NCI-H1436 treated with DMSO at 0.1 percent for 48 hours (cell line): ENCODE measurements at places on chromosomes 3 and 15.

DNA sequence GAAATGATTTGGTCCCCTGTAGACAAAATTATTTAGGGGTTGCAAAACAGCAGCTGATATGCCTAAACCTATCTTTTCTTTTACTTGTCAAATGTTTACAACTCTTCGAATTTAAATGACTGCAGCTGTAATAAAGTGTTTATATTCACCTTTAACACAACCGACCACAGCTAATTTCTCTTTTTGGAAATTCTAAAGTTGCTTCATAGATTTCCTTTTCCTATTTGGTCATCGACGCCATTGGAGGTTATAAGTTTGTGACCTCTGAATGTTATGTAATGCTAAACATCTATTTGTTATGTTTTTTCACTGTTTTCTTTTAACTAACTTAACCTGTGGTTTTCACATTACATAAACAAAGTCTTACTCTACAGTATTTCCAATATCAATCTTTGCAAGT, 1094.9 kb upstream of the EPHA6 start:
- no peak for DNase-seq

- no peak for DNase-seq
These were observed 350.4 kb upstream of the SEMA6D start for GRCh38 chr15:47366884-47367283.

GRCh38 chr3:134904776-134905646, 110.0 kb downstream of the EPHB1 start:
- no peak for DNase-seq

GRCh38 chr15:89814112-89814742, 425 bp downstream of the ANPEP start:
- no peak for DNase-seq

- no peak for DNase-seq
These were observed 69.2 kb downstream of the MEIS2 start for GRCh38 chr15:37031198-37031597.

DNA sequence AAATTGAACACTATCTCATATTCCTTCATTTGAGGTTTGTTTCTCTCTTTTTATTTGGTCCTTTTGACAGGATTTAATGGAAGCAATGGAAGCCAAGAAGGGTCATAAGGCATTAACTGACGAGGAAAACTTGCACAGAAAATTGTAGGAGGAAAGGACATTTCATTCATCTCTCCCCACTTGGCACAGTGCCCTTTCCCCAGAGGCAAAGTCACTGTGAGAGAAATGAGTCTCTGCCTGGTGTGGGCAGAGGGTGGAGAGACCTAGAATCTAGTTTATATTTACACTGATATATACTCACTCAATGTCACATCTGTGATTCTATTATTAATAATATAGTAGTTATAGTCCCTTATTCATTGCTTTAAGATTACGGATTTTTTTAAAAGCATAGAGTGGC, 324.6 kb upstream of the IL12A start:
- no peak for DNase-seq

DNA sequence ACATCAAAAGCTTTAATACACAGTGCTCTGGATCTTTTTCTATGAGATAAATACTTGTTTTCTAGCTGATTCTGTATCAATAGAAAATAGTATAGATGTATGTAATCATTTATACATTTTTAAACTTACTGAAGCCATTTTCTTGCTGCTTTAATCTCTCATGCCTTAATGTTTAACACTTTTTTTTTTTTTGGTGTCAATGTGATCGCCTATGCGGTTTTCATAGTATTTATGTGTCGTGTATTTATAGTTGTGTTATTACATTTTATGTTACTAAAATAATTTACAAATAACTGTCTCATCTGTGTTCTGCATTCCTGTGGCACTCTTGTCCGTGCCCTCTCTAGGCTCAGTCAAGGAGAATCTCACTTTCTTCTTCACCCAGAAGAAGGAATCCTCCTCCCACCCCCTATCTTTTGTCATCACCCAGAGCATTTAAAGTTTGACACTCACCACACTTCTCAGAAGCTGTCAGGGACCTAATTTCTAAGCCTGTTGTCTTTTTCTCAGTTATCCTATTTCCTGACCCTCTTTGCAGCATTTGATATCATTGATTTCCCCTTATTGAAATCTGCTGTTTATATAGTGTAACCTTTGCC, 21.4 kb upstream of the GPR171 start:
- no peak for DNase-seq

- no peak for DNase-seq
These were observed 30.2 kb upstream of the ZNF609 start for GRCh38 chr15:64430000-64430735.
